ENCODE measurements at places on chromosomes 7 and 10.

GRCh38 chr7:51249991-51250390 is 66.6 kb downstream of the COBL start:
- DNase-seq: no peak

DNA sequence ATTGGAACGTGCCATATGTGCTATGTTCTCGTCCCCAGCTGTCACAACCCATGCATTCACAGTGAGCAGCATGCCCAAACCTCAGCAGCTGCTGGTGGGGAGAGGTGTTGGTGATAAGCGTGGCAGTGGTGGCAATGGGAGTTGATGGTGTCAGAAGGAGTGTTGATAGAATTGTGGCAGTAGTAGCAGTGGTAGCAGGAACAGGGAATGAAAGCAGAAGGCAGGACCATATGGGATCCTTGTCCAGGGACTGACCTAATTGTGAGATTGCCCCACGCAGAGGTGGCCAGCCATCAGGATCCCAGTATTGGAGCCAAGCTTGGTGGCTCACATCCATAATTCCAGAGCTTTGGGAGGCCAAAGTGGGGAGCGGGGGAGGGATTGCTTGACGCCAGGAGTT is 276.3 kb downstream of the GALNT17 start:
- DNase-seq: no peak

DNA sequence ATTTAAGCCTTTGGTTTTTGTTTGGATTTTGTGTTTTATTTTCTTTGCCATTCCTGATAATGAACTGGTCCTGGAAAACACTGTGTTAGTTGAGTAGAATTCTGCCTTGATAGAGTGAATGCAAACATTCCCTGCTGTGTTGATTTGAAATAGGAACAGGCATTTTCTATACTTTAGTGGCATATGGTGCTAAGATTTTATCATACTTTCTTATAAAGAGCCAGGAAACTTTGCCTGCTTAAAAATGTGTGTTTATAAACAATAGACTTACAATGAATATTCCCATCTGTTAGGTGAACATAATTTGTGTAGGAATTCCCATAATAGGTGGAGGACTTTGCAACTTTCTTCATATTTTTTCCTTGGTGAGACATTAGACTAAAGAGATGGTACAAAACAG is 333.3 kb downstream of the SDK1 start:
- no peak for DNase-seq

- DNase-seq: no peak
Observed at GRCh38 chr10:5184987-5185775, at the start of gene AKR1C8. TSS of gene AKR1C8 (minus strand) at chr10:5185150. CDS start at chr10:5185104, 46 bp downstream.

GRCh38 chr10:24984906-24985305 is 31.1 kb downstream of the ENKUR start:
- no peak for DNase-seq

- no peak for DNase-seq
Observed at GRCh38 chr10:121596689-121597503, 1.3 kb downstream of the FGFR2 start.

DNA sequence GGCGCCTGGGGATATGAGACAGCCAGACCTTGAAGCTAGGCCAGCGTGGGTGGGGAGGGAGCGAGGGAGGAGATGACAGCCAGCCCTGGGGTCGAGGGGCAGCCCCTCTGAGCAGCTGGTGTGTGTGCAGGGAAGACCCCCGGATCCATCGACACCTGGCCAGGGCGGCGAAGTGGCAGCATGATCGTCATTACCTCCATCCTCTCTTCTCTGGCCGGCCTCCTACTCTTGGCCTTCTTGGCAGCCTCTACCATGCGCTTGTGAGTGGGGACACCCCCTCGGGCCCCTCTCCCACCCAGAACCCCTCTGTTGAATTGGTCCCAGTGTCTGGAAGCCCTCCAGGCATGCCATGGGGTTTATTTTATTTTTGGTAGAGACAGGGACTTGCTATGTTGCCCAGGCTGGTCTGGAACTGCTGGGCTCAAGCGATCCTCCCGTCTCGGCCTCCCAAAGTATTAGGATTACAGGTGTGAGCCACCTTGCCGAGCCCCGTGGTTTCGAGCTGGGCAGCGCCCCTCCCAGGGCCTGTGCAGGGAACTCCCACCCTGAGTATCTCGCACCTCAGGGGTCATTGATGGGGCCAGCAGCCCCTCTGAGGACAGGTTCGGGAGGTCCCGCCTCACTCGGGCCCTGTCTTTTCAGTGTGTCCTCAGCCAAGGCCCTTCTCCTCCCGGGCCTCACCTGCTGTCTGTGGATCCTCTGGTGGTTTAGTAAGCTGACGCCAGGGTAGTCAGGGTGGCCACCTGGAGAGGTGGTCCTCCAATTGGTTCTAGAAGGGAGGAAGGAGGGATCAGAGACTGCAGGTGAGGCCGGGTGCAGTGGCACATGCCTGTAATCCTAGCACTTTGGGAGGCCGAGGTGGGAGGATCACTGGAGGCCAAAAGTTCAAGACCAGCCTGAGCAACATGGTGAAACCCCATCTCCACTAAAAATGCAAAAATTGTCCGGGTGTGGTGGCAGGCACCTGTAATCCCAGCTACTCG is 3.8 kb downstream of the UPK3B start:
- DNase-seq: no peak

- peak; percentile 20 for DNase-seq
Observed at GRCh38 chr7:22488643-22489462, 11.1 kb downstream of the STEAP1B start.

GRCh38 chr7:1749864-1750466 is 79.9 kb downstream of the ELFN1 start:
- no peak for DNase-seq

- no peak for DNase-seq
Observed at GRCh38 chr10:63919575-63920279, 398.5 kb downstream of the REEP3 start.

DNA sequence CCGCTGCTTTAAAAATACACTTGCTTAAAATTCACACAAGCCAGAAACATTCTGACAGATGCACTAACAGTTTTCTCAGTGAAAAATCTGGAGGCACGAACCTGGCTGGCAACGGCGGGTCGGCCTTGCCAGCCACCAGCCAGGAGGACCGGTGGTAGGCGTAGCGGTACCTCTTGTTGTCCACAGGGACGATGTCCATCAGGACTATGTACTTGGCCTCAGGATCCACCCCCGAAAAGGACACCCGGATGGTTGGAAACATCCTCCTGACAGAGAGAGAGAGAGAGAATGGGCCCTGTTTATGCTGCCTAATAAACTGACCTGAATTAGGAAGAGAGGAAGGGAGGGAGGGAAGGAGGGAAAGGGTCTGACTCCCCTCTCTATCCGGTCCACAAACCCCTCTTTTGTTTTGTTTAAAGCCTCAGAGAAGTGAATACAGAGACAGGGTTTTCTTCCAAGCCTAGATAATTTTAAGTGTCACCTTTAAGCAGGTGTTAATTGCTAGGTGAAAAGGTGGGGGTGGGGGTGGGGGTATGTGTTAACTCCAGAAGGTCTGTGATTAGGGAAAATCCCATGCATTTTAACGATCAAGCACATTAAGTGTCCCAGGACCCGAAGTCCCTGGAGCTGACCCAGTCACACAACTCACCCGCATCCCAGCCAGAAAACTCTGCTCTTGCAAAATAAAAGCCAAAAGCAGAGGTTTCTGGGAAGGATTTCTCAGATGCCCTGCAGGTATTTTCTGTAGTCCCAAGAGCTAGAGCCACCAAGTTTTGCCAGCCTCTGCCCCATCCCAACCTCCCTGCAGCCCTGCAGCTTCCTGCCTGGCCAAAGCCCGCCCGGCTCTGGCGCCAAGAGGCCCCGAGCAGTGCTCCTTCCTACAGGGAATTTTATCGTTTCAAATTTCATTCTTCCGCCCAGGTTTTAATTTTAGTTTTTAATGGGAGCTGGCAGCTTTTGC is 5.0 kb downstream of the TBX20 start:
- no peak for DNase-seq

DNA sequence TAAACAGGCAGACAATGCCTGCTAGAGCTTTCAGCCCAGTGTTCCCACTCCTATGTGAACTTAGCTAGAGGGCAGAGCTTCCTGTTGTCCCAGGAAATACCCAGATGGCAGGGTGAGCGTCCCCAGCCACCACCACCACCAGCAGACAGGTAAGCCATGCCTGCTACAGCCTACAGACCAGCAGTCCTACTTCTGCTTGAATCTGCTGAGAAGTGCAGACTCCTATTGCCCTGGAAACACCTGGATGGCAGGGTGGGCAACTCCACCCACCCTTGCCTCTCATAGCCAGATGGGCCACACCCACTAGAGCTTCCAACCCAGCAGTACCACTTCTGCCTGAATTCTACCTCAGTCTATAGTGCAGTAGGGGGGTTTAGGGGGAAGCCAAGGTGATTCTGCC is 64.4 kb downstream of the FBXL13 start:
- DNase-seq: no peak

- DNase-seq: no peak
Observed at GRCh38 chr7:77413128-77413527, 3.0 kb downstream of the GSAP start.

GRCh38 chr7:47351233-47352154 is 230.4 kb downstream of the TNS3 start:
- DNase-seq: no peak

- DNase-seq: no peak
Observed at GRCh38 chr7:26169271-26169670, 17.3 kb downstream of the NFE2L3 start.

GRCh38 chr7:116862951-116863670 is 724 bp downstream of the CAPZA2 start:
- no peak for DNase-seq

DNA sequence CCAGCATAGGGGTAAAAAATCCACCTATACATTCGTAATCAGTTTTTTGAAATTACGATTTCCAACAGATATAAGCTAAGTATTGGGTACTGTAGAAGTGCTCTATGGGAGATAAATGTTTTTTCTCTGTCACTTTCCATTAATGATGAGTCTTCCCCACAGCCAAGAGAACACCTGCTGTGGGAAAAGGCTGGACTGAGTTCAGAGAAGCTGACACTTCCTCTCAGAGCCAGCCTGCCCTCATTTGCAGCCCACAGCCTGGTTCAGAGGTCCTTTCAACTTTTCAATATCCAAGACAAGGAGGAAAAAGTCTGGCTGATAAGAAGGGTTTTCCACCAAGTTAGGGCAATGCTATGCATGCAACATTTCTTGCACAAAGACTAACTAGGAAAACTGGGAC is 64.5 kb upstream of the DNAJB12 start:
- DNase-seq: no peak

DNA sequence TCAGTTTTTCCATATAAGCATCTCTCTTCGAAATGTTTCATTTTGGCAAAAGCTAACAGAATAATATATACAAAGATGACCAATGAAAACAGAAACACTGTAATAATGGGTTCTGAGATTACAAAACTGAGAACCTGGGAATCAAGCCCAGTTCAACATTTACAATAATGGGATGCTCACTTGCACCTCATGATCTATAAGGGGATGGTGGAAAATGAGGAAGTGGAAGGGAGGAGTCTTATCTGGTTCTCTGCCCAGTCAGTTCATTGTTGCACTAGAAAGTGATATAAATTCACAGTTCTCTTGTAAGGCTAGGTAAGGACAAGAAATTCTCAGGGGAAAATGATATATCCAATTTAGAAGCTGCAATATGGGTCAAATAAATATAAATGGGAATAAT is 31.7 kb upstream of the RHOBTB1 start:
- no peak for DNase-seq

DNA sequence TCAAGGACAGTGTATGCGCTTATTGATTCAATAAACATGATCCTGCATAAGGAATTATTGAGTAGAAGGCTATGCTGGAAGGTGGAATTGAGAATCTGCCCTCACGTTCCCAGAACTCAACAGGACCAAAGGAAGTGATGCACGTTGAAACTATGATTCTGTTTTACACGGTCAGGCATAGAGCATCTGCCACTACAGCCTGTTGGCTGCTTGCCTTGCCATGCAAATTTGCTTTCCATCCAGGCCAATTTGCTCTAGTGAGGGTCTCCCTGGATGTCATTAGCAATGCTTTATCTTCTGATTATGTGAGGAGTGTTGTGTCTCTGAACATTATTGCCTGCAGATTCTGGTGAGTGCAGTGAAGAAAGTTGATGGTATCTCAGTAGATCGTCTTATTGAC is 132.9 kb downstream of the ADRA2A start:
- DNase-seq: peak; percentile 13

- no peak for DNase-seq
Observed at GRCh38 chr10:121990015-121990677, 1.2 kb downstream of the TACC2 start.

DNA sequence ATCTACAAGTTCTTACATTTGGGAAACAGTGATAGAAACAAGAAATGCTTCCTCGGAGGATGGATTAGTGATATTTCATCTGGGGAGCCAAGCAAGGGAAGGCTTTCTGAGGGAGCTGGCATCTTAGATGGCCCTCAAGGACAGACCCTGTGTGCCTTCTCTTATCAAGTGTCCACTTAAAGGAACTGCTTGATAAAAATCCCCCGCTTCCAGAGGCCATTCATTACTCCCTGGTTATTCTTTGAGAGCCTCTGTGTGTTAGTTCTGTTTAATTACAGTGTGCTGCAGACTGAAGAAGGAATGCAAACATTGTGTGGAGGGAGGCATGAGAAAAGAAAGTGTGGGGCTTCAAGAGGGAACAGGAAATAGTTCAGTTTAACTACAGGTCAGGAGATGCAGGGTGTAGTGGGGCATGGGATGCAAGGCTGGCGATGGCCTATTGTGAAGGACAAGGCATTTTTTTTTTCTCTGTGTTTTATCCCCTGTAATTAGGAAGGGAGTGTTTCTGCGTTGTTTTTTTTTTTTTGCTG is 145.4 kb downstream of the SNX10 start:
- DNase-seq: no peak

- DNase-seq: no peak
Observed at GRCh38 chr7:17722798-17723197, 217.5 kb downstream of the SNX13 start.

DNA sequence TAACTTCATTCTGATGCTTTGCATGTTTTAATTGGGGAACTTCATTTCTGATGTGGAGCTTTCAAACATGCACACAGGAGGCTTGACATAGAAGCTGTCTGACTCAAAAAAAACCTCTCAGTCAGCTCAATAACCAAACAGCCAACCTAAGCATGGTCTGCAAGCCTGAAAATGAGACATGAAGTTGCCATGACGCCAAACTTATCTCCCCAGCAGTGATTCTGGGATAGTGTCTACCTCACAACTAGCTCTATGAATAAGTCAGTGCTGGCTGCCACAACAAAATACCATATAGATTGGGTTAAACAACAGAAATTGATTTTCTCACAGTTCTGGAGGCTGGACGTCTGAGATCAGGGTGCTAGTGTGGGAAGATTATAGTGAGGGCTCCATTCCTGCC is 244.2 kb downstream of the CCDC3 start:
- no peak for DNase-seq

DNA sequence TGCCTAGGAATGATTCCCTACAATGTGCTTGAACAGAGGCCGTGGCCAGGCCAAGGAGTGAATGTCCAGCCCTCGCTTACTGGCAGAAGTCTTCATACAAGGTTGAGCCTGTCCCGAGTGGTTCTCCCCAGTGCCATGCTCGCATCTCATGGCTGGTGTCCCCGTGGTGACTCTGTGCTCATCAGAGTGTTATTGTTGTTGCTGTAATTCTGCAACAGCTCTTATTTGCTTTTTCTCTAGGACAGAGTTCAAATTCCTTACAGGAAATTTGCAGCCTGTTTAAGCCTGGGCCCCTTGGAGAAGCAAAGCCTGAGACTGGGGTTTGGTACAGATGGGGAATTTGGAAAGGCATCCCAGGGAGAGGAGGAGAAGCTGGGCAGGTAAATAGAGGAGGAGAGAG is 157.7 kb upstream of the PRR15 start:
- DNase-seq: no peak
